ENCODE measurements at places on chromosomes 4 and X. TPM values are rescaled to one million over a fixed set of nuclear protein-coding genes. Genes with fewer than 3 reads are reported as not detected.

DNA sequence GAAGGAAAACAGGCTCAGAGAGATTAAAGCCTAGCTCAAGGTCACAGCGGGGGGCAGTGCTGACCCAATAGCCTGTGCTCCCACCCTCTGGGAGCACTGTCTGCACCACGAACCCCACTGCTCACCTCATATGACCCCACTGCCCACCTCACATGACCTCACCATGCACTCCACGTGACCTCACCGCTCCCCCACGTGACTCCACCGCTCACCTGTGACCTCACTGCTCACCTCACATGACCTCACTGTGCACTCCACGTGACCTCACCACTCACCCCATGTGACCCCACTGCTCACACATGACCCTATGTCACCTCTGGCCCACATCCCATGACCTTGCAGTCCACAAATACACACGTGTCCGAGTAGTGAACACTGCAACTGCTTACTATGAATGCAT is 55.4 kb downstream of the ACOX3 start:
- DNase-seq: no peak
- no peak overlapping the region for H3K4me3 ChIP-seq
- no peaks in the 10 kb centered on the region for H3K4me1 ChIP-seq
- no peak overlapping the region for H3K27ac ChIP-seq
- peaks cover 34% of the 10 kb centered on the region for H3K36me3 ChIP-seq
- no peaks in the 10 kb centered on the region for H3K27me3 ChIP-seq

- no peak overlapping the region for H3K4me3 ChIP-seq
- no peaks in the 10 kb centered on the region for H3K4me1 ChIP-seq
- H3K27me3 ChIP-seq: no peaks in the 10 kb centered on the region
Measured at GRCh38 chr4:67092351-67092750, 453.0 kb downstream of the CENPC start.

DNA sequence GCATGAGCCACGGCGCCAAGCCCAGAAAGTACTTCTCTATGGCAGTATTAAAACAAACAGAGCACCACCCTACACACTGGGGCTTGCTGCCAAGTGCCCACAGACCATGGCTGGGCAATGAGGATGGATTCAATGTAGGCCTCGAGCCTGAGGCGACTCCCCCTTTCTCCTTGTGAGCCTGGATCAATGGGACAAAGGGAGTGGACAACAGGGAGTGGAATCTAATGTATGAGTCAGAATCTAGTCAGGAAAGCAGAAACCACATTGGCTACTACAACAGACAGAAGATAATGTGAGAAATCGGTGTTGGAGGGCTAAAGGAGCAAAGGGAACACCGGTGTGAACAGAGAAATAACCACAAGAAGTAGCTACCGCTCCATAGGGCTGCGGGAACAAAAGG is 37.7 kb upstream of the OCIAD2 start:
- H3K4me1 ChIP-seq: no peaks in the 10 kb centered on the region
- no peaks in the 10 kb centered on the region for H3K36me3 ChIP-seq
- H3K27me3 ChIP-seq: no peaks in the 10 kb centered on the region
- no peak overlapping the region for H3K4me3 ChIP-seq

DNA sequence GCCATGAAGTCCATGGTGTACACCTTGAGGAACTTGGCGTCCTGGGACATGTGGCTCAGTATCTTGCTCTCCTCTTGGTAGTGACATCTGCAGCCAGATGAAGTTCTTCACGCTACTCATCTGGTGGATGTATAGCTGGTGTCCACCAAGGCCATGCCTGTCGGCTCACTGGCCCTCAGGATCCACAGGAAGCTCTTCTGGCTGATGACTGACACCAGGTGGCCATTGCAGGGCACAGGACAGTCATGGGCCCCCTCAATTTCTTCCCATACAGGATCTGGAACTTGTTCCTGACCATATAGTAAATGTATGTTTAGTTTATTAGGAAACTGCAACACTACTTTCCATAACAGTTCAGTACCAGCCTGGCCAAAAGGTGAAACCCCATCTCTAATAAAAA is 10.3 kb upstream of the CLCN5 start:
- H3K27ac ChIP-seq: no peak overlapping the region
- no peaks in the 10 kb centered on the region for H3K27me3 ChIP-seq
- H3K4me1 ChIP-seq: no peaks in the 10 kb centered on the region
- no peaks in the 10 kb centered on the region for H3K36me3 ChIP-seq
- H3K4me3 ChIP-seq: no peak overlapping the region

DNA sequence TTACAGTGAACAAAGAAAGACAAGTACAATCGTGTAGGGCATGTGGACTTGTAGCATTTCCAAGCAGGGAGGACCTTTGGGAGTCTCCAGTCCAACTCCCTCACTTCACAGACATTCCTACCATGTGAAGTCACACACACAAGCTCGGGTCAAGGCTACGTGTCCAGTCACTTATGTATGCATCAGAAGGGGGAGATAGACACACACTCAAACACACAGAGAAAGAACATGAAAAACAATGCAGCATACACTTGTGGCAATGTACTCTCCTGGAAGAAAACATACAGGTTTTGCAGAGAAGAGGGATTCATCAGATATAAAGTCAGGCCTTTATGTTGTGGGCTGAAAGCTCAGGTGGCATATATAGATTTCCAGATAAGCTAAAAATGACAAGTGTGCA is 136.1 kb upstream of the MID1 start:
- H3K27me3 ChIP-seq: no peaks in the 10 kb centered on the region
- no peak for DNase-seq
- no peaks in the 10 kb centered on the region for H3K4me1 ChIP-seq
- no peaks in the 10 kb centered on the region for H3K36me3 ChIP-seq
- no peak overlapping the region for H3K4me3 ChIP-seq
- no peak overlapping the region for H3K27ac ChIP-seq

DNA sequence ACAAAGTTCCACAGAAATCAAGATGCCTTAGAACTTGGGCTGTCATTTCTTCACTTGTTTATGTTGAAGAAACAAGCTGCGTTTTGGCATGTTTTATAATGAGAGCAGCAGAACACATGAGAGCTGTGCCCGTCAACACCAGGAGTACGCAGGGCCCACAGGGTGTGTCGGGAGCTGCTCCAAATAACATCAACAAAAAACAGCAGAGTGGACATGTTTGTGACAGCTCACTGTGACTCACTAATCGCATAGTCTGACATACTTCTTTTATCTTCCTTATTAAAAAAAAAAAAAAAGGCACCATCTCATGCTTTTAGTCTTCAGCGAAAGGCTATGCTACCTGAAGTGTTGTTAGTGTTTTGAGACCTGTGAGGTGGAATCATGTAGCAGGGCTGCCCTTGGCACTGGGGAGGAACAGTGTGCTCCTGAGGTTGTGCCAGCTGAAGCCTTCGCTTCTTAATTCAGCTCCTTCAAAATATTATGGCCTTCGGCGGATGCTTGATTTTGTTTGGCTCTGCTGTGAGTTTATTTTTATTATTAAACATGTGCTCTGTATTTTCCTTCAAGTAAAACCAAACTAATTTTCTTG is 32.8 kb downstream of the FHDC1 start:
- H3K27ac ChIP-seq: no peak overlapping the region
- H3K4me1 ChIP-seq: no peaks in the 10 kb centered on the region
- no peak overlapping the region for H3K4me3 ChIP-seq
- no peaks in the 10 kb centered on the region for H3K27me3 ChIP-seq
- no peak for DNase-seq

GRCh38 chrX:119501511-119502148 is 33.4 kb downstream of the SLC25A5 start:
- DNase-seq: no peak
- H3K36me3 ChIP-seq: no peaks in the 10 kb centered on the region
- no peaks in the 10 kb centered on the region for H3K4me1 ChIP-seq
- no peak overlapping the region for H3K4me3 ChIP-seq
- no peak overlapping the region for H3K27ac ChIP-seq

DNA sequence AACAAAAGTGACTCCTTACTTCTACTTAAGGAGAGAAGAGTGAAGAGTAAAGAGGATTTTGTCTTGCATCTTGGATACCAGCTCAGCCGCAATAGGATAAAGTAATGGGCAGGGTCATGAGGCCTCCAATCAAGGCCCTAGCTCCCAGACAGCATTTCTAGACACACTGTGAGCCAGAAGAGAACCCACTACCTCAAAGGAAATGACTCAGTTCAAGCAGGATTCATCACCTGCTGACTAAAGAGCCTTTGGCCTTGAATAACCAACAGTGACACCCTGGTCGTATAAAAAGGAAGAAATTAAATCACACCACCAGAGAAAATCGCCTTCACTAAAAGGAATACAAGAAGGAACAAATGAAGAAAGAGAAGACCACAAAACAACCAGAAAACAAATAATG is 416.1 kb downstream of the PCDH18 start:
- H3K27ac ChIP-seq: no peak overlapping the region
- no peaks in the 10 kb centered on the region for H3K27me3 ChIP-seq
- no peak for DNase-seq
- no peak overlapping the region for H3K4me3 ChIP-seq

DNA sequence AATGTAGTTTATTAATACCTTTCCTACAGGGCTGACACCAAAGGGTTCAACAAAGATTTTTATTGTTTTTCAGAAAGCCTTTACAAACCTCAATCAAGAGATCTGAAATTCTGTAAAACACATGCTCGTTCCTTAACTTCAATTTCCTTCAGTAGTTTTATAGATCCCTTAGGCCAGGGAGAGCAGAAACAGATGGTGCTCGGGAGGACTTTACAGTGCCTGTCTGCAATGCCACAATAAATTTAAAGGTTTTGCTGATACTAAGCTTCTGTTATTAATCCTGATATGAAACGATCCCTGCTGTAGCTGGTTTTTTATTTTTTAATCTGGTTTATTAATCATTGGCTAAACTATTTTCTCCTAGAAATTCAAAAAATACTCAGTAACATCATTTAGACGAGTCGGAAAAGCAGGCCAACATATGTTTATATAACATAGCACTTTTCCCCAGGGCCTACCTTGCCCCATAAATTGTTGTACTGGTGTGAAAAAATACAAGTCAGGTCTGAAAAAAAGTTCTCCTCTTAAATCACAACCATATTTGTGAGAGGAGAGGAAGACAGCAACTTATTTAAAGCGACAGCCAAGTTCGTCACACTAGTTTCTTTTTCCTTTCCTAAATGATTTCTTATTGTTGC is 39.8 kb downstream of the SHISA3 start:
- H3K4me1 ChIP-seq: no peaks in the 10 kb centered on the region
- H3K27me3 ChIP-seq: no peaks in the 10 kb centered on the region
- DNase-seq: no peak
- no peaks in the 10 kb centered on the region for H3K36me3 ChIP-seq
- H3K27ac ChIP-seq: no peak overlapping the region
- H3K4me3 ChIP-seq: no peak overlapping the region

DNA sequence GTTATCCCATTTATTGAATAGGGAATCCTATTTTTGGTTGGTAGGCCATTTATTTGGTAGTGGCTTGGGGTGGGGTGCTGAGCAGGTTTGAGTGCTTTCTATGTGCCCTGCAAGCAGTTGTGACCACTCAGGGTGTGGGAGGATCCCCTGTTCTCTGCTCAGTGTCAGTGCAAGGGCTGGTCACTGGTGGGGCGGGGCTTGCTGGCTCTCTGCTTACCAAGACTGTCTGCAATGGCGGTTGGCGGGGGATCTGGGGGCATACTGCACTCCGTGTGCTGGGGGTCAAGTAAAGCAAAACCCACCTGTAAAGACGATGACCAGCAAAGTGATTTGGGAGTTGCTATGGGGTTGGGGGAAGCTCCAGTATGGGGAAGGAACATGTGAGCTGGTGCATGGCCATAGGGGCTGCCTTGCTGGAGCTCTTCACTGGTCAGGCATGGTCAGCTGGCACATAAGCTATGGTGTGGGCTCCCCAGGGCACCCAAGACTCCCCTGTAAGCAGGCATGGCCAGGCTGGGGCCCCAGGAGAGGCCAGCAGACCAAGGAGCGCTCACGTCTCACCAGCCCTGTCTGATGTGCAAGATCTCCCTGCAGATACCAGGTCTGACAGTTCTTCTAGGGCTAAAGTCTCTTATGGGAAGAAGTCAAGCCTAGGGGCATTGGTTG is 83.0 kb upstream of the GRXCR1 start:
- no peak overlapping the region for H3K27ac ChIP-seq
- H3K36me3 ChIP-seq: no peaks in the 10 kb centered on the region

DNA sequence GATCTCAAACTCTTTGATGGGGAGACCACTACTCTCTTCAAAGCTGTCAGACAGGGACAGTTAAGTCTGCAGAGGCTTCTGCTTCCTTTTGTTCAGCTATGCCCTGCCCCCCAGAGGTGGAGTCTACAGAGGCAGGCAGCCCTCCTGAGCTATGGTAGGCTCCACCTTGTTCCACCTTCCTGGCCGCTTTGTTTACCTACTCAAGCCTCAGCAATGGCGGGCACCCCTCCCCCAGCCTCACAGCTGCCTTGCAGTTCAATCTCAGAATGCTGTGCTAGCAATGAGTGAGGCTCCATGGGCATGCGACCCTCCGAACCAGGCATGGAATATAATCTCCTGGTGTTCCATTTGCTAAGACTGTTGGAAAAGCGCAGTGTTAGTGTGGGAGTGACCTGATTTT is 42.1 kb upstream of the UGT2B10 start:
- no peaks in the 10 kb centered on the region for H3K4me1 ChIP-seq
- H3K27me3 ChIP-seq: no peaks in the 10 kb centered on the region
- no peak overlapping the region for H3K4me3 ChIP-seq
- no peak for DNase-seq
- H3K27ac ChIP-seq: no peak overlapping the region

Gene TXK
- total RNA-seq: 6.9 TPM

Gene TBX22
- total RNA-seq: 0.05 TPM

- DNase-seq: no peak
- no peak overlapping the region for H3K4me3 ChIP-seq
- no peaks in the 10 kb centered on the region for H3K36me3 ChIP-seq
Measured at GRCh38 chr4:54231419-54231767, 2.3 kb downstream of the PDGFRA start.

Gene ASB12
- total RNA-seq: 0.09 TPM
